ENCODE measurements at places on chromosomes 2 and 18.
A peak's percentile ranks its signal among the peaks of the same experiment; 100 is the strongest.

- DNase-seq: no peak
Observed at GRCh38 chr2:195574312-195574711, 82.7 kb upstream of the SLC39A10 start.

DNA sequence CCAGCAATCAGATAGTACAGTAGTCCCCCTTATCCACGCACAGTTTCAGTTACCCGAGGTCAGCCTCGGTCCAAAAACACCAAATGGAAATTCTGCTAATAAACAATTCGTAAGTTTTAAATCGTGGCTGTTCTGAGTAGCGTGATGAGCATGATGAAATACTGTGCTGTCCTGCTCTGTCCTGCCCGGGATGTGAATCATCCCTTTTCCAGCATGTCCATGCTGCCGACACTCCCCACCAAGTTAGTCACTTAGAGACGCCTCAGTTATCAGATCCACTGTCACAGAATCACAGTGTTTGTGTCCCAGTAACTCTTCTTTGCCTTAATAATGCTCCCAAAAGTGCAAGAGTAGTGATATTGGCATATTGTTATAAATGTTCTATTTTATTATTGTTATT lies 62.1 kb downstream of the MEX3C start:
- DNase-seq: peak; percentile 61

DNA sequence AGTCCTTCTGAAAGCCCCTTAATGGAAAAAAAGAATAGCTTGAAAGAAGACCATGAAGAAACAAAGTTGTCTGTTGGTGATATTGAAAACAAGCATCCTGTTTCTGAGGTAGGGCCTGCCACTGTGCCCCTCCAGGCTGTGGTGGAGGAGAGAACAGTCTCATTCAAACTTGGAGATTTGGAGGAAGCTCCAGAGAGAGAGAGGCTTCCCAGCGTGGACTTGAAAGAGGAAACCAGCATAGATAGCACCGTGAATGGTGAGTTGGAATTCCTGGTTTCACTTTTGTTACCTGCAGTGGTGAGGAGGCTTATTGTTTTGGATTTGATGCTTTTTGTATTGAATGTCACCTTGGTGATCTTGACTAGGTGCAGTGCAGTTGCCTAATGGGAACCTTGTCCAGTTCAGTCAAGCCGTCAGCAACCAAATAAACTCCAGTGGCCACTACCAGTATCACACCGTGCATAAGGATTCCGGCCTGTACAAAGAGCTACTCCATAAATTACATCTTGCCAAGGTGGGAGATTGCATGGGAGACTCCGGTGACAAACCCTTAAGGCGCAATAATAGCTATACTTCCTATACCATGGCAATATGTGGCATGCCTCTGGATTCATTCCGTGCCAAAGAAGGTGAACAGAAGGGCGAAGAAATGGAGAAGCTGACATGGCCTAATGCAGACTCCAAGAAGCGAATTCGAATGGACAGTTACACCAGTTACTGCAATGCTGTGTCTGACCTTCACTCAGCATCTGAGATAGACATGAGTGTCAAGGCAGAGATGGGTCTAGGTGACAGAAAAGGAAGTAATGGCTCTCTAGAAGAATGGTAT lies 13.3 kb downstream of the SLC20A1 start:
- no peak for DNase-seq

- DNase-seq: peak; percentile 79
Observed at GRCh38 chr2:189402932-189403331, 38.3 kb upstream of the WDR75 start.

GRCh38 chr2:54681416-54681815 lies 42.0 kb upstream of the EML6 start:
- DNase-seq: no peak

DNA sequence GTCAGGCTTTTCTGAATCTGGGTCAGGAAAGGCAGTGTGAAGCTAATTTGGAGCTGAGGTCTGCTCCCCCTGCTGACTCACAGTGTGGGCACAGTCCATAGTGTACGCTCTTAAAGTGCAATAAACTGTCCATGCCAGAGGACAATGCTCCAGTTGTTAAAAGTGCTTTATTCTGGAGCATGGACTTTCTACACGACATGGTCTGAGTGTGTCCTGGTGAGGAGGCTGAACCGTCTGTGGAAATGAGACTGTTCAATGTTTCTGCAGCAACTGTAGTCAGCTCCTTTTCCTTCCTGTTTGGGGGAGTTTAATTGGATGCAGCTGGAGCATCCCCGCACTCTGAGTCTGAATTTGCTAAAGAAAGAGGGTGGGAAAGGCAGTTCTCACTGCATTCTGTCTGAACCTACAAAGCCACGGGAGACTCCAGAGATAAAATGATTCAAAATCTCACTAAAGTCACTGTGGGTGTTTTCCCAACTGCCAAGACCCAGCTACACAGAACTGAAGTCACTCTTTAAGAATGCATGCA lies 110.2 kb upstream of the TRIB2 start:
- peak; percentile 65 for DNase-seq

DNA sequence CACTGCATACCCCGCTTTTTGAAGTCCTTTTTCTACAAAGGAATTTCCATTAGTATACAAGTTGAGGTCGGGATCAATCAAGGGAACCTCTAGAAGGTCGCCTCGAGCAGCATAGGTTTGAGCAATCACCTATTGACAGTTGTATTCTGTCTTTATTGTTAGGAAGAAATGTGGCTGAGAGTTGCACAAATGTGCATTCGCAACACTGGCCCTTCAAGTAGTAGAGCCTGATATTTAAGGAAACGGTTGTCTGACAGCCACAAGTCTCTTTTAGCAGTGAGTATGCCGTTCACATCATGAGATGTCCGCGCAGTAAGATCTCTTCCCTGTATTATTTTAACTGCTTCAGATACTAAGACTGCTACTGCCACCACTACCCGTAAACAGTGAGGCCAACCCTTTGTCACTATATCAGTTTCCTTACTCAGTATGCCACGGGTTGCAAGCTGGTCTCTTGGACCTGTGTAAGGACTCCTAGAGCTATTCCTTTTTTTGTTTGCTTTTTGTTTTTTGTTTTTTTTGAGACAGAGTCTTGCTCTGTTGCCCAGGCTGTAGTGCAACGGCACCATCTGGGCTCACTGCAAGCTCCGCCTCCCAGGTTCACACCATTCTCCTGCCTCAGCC lies 10.0 kb upstream of the STARD7 start:
- no peak for DNase-seq

DNA sequence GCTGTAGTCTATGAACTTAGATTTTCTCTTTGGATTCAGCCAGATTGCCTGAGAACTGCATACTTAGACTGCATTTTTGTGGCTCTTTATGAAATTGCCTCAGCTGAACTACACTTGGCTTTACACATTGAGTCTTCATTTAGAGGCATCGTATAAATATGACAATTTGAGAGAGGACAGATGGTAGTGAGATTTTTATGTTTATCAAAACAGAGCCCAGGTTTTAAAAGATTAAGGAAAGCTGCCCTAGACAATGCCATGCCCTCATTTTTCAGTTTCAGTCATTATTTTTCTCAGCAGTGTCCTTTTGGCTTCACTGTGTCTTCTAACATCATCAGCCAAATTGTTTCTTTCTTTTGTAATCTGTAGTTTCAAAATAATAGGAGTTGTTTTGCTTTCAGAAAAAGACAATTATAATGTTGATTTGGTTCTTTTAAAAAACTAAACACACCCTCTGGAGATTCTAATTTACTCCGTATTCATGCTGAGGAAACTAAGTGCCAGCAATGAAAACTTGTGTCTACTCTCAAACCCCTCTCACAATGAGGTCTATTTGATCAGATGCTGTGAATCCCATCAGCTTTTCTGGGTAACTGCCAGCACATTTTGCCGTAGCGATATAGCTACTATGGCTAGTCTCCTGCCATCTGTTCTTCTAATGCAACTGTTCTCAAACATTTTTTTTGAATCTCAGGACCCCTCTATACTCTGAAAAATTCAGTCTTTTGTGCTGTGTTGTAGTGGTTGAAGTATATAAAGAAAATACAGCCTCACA lies 46.2 kb downstream of the TWSG1 start:
- DNase-seq: peak; percentile 69
